ENCODE measurements at places on chromosomes 3 and 15.

- no peak for DNase-seq
Observed at GRCh38 chr15:60648928-60649679, 170.2 kb upstream of the ICE2 start.

DNA sequence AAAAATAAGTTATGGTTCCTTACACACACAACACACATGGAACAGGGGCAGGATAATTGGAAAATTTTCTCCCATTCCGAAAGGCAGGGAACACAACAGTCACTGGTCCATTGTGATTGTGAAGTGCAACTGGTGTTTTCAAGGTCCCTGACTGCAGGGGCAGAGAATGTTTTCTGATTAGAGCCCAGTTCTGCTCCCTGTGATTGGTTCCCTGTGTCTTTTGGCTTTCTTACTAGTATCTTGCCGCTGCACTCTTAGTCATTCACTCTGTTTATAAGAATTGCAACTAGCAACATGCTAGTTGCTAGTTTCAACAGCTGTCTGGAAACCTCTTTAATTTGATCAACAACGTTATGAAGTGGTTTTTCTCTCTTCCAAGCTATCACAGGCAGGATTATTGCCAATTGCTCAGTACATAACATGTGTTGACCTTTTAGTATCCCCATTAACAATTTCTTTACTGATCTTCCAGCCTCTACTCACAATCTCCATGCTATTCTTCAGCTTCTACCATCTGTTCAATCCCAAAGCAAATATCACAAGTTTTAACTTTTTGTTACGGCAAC, 177.5 kb downstream of the EPHA6 start:
- DNase-seq, result no peak

GRCh38 chr3:110614186-110614585, 457.4 kb upstream of the NECTIN3 start:
- no peak for DNase-seq

DNA sequence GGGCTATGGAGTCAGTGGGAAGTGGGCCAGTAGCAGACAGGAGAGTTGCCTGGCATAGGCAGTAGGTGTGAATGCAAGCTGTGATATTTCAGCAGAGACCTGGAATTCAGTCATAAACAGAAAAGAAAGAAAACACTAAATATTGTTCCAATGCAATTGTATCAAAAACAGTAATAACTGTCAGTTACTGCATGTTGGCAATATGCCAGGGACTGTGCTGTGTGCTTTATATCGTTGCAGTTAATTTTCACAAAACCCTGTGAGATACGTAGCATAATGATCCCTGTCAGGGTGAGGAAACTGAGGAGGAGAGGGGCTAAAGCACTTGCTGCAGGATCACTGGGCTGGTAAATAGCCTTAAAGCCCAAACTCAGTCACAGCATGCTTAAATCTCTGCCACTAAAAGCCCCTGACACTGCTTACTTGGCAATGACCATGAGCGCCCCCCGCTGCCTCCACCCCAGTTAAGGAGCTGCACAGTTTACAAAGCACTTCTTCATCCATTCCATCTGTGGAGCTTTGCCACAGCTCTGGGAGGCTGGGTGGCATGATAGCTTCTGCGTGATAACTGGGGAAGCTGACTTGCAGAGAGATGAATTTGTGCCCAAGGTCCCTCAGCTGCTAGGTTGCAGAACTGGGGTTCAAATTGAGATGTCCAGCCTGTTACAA, 3.9 kb downstream of the SLC6A1 start:
- no peak for DNase-seq

GRCh38 chr3:60636846-60637245, 614.4 kb downstream of the FHIT start:
- DNase-seq, result no peak

DNA sequence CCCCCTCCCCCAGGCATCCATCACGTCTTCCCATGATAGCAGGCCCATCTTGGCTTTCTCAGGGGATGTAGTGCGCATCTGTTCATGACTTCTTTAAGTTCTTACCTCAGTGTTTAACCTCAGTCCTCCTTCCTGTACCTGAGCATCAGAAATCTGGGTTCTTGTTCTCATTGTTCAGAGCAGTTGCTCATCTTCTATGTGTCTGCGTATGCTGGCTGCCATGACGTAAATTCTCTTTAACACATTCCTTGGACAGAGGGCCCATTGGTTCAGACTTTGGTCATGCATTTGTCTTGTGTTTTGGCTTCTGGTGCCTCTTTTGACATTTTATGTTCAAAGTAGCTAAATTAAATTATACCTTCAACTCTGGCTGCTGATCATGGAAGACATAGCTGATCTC, 227.3 kb downstream of the CACNA2D3 start:
- no peak for DNase-seq

- no peak for DNase-seq
Observed at GRCh38 chr3:160490166-160490565, 40.6 kb upstream of the TRIM59 start.

GRCh38 chr3:172673210-172673679, 37.6 kb downstream of the NCEH1 start:
- peak; percentile 42 for DNase-seq

DNA sequence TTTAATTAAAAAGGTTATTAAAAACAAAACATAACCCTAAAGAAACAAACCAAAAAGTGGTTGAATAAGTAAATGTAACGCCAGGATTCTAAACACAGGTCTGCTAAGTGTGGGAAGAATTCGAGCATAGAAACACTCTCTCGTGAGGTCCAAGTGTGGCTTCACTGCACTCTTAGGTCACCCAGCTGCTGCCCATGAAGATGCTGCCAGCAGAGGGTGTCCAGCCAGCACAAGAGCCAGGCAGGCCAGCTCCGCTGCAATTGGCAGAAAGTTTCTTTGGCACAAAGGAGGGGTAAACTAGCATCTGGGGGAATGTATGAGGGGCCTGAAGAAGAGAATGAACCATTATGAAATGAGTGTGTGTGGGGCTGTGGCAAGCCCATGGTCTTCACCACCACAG, 215.7 kb upstream of the FEZF2 start:
- no peak for DNase-seq

DNA sequence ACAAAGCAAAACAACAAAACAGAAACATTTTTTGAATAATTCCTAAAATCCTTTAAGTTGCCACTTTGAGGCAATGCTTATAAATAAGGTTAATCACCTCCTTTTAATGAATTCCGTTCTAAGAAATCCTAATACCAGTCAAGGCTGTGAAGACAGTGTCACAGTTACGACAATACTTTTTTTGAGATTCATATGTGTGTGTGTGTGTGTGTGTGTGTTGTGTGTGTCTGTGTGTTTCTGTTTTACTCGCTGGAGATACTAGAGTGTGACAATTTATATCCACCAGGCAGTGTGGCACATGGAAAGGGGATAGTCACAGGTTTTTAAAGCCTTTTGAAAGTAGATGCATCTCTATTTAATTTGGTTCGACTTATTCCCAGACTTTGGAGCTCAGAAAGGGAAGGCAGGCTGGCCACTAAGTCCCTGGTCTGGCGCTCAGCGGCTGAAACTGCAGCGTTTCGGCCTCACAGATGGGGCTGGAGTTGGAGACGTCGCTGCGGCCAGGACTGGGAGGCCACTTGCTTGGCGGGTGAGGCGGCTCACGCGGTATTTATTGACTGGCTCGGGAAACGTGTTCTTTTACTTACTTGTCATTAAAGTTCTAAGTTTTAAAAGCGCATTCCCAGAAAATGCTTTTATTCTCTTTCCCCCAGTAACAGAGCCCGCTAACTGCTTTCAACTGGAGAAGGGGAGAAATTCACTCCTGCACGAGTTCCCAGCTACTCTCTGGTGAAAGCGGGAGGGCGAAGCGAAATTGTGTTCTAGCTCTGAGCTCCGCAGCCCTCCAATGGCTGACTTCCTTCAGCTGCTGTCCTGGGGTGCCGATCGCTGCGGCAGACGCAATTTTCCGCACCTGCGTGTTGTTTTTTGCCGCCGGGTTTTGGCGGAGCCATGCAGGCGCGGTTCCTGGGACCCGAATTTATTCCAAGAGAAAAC, 13.7 kb downstream of the ZIC1 start:
- no peak for DNase-seq

DNA sequence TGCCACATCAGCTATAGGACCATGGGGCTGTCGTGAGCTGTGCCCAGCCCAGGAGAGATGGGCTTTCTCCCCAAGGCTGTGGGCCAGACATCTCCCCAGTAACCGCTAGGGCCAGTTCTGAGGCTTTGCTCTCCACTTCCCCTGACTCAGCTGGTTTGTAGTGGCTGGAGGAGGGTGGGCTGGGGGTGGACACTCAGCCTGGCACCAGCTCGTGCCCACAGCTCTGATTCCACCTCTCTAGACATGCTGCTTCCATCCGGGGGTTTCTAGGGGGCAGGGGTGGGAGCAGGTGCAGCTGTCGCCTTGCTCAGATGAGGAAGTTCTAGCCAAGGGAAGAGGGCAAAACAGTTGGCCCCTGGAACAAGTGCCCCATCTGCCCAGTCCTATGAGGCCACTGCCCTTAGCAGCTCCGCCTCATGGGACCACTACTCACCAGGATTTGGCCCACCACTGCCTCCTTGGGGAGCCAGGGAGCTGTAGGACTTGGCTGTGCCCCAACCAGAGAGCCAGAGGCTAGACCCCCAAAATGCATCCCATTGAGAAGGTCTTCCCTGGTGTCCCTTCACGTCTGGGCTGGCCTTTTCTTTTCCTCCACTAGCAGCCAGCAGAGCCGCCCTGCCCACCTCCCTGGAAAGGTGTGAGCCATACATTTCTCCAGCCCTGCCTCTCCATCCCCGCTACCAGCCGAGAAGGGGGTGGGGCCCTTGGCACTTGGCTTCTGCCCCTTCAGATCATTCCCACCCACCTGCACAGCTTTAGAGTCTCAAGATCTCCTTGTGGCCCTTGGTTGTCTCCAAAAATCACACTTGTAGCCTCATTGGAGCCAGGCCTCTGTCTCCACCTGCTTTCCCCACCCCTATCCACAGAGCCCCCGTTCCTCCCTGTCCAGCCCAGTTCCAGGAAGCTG, 9.9 kb downstream of the GLYCTK start:
- DNase-seq, result no peak

Data from NCI-H345 (cell line).